ENCODE measurements at places on chromosomes 1 and 21.

DNA sequence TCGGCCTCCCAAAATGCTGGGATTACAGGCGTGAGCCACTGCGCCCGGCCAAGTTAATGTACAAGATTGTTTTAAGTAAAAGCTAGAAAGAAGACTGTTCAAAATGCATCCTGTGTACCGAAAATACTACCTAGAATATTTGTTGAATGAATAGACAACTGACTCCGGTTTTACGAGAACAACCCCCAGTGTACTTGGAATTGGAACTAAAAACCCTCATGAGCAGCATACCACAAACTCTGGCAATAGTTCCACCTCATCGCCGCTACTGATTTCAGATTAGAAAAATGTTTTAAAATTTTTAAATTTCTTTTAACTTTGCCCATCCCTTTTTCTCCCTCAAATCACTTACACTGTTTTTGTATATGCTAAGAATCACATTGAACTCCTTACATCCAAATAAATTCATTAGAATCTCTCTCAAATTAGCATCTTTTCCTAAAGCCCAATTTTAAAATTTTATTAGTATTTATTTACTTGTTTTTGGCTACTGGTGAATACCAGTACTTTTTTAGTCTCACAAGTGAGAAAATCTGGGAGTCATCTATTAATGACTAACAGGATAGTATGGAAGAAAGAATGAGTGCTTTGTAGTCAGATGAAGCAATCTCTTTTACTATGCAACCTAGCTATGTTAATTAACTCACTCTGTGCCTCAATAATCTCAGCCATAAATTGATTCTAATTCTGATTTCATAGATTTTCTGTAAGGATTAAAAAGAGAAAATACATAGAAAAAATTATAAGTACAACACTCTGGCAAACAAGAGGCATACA lies 95.1 kb downstream of the GPATCH2 start:
- no peak for DNase-seq

- DNase-seq, result no peak
Measured at GRCh38 chr1:247500865-247501264, 35.4 kb downstream of the OR2C3 start.

DNA sequence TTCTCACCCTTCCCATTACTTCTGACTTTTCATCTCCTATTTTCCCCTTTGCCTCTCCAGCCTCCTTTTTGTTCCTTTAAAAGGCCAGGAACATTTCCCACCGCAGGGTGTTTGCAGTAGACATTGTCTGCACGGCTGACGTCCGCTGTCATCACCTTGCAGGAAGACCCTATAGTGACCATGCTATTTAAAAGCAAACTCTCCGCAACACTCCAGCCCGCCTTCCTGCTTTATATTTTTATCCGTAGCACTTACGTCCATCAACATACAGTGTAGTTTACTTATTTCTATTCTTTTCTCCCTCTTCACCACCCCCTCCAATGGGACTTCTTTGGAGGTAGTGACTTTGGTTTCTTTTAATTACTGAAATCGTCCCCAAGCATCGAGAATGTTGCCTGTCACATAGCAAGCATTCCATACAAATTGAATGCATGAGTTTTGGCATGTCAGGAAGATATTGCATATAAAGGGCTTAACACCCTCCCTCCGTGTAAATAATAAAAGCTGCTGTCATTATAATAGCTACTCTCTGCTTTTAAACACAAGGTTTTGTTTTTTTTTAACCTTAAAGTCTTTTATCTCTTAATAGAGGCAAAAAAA lies 19.8 kb downstream of the SLC25A33 start:
- DNase-seq, result no peak

DNA sequence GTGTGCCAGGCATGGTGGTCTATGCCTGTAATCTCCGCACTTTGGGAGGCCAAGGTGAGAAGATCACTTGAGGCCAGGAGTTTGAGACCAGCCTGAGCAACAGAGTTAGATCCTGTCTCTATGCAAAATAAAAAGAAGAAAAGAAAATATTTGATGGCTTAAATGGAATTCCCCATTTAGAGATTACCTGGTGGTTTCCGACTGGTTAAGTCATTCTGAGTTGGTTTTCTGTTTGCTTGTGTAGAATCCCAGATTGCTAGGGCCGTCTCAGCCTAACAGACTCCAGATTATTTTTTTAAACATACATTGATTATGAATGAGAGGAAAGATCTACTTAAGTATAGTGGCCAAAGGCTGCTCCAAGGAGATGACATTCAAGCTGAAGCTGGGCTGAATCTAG lies 22.9 kb upstream of the LY9 start:
- DNase-seq, result no peak

- DNase-seq, result peak; percentile 98
Measured at GRCh38 chr1:45303520-45304310, 23.0 kb upstream of the HPDL start.

GRCh38 chr1:41660570-41661427 lies 176.3 kb upstream of the EDN2 start:
- DNase-seq, result no peak

DNA sequence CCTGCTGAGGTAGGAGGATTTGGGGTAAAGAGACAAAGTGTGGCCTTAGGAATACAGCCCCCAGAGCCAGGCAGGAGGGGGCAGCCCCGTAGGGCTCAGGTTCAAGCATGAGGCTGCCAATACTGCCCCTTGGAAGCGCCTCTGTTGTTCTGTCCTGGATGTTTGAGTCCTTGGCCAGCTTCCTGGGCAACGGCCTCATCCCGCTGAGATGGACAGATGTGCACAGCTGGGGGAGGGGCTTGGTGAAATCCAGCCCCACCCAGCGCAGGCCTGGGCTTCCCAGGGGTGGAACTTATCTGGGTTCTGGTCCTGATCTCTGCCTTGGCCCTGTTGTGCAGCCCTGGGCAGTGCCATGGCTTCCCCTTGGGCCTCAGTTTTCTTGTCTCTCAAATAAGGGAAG lies 34.8 kb upstream of the MAN1C1 start:
- no peak for DNase-seq

DNA sequence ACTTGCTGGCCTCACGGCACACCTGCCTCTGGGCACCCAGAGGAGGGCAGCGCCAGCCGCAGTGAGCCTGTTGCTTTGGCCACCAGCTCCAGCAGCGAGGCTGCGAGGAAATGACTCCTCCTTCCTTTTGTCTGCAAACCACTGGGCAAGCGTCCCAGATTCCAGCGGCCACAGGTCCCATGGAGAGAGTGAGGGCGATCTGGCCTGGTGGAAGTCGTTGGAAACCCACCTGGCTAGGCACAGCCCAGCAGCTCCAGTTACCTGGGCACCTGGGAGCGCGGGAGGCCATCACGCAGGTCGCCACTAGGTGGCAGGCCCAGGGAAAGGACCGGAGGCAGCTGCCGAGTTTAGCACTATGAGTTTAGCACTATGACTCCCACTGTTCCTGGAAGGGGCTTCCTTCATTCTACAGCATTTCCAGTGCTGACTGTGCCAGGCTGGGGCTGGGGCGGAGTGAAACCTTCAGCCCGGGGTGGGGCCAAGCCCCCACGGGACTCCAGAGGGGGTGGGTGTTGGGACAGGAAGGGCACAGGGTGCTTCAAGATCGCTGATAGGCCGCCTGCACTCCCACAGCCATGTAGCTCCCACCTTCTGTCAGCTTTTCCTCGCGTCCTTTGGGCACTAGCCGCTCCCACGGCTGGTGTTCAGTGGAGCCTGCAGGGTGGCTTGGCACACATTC lies 1.1 kb upstream of the ESPN start:
- DNase-seq, result peak; percentile 80
